ENCODE measurements at places on chromosomes 6 and 20. TPM values are rescaled to one million over a fixed set of nuclear protein-coding genes. Genes with fewer than 3 reads are reported as not detected.

DCDC2 gene
- not detected for total RNA-seq

NFATC2 gene
- total RNA-seq, result 0.23 TPM

THBD gene
- 0.04 TPM for total RNA-seq

EPHA7 gene
- total RNA-seq, result 5.6 TPM

GPLD1 gene
- total RNA-seq, result not detected

C6orf15 gene
- total RNA-seq, result not detected

SASH1 gene
- total RNA-seq, result 4.5 TPM

CDH4 gene
- total RNA-seq, result 0.16 TPM

Data from H4 (cell line).